C1 segment of cervical spinal cord (tissue), 14 donors: ENCODE measurements at places on chromosomes 5 and 9.

DNA sequence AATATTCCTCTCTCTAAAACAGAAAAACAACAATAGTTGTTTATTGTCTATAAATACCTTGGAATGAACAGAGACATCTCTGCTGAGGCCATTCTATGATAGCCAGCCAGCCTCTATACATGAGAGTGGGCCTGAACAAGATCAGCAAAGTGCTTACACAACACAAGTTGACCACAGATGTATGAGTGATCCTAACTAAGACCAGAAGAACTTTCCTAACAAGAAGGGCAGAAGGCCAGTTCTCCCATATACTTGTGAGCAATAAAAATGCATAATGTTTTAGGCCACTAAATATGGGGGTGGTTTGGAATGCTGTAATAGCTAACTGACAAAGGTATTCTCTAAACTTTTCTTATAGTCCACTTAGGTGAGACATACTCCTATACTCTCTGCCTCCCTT is 345.7 kb downstream of the SPATA31D1 start:
- DNase-seq: no peak

DNA sequence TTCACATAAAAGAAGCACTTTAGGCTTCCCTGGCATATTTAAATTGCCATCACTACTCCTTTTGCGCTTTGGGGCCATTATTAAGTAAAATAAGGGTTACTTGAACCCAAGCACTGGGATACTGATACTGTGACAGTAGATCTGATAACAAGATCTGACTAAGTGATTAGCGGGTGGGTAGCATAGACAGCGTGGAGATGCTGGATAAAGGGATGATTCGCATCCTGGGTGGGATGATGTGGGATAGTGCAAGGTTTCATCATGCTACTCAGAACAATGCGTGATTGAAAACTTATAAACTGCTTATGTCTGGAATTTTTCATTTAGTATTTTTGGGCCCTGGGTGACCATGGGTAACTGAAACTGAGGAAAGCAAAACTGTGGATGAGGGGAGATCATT is 75.1 kb downstream of the PTTG1 start:
- no peak for DNase-seq

DNA sequence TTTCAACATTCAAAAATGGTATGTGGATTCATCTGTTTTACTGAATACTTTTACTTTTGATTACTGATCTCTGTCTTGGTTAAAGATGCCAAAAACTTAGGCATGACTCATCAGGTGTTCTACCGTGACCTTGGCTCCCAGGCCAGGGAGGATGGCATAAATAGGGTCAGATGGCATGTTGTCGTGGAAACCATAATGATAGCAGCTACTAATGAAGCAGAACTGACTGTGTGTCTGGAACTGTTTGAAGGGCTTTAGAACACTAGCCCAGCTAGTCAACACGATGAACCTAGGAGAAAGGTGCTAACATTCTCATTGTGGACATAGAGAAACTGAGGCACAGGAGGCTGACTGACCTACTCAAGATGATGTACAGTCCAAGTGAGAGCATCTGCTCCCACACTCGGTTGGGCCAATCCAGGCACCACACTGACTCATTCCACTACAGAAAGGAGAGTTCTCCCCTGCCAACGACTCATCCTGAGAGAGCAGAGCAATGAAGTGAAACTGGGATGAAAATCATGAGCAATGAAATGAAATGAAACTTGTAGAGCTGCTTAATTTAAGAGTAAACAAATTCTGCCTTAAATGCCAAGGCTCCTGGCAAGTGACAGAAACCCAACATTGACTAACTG is 116.0 kb downstream of the TENT4A start:
- DNase-seq: no peak

- no peak for DNase-seq
Observed at GRCh38 chr9:38235244-38235643, 157.3 kb upstream of the ALDH1B1 start.

DNA sequence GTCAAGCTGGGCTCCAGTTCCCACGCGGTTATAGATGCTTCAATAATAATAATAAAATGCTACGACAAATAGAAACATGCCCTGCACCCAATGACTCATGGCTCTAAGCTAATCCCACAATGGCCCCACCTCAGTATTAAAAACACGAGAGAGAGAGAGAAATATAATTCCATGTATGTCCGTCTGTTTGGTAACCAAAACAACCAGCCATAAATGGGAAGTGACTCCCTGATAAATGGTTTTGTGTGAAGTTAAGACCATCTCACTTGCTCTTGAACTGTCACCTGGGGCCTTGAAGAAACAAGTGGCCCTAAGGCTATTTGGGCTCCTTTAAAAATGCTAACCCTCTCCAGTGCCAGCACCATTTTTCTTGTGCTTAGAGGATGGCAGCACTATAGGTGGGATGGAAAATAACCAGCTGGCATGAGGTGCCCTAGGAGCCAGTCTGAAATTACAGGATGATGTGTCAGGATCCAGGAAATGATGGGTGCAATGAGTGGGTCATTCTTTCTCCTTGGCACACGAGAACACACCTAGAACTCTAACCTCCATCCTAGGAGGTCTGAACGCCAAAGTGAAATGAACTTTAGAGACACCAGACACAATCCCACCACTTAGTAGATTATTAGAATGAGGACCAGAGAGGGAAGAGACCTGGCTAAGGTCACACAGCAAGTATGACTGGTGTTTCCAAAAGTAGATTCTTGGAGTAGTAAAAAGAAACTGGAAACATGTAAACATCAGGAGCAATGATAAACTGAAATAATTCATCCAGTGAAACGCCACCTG is 35.7 kb upstream of the ADRB2 start:
- no peak for DNase-seq

- no peak for DNase-seq
Observed at GRCh38 chr9:5587024-5587423, 41.9 kb upstream of the RIC1 start.

DNA sequence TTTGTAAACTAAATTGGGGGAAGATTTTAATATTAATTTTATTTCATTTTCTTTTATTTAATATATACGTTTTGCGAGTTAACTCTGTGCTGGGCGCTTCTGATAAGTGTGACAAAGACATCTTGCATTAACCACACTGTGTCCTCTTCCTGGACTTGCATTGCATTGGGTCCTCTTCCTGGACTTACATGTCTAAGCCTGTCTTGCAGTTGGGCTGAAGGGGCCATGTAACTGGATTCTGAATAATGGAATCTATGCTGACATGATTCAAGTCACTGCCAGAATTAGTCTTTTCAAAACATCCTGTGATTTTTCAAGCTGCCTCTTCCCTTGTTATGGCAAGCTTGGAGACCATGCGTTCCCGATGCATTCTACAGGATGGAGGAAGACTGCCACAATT is 122.6 kb downstream of the TRIM32 start:
- DNase-seq: no peak

GRCh38 chr5:169695919-169696490 is 58.9 kb downstream of the DOCK2 start:
- DNase-seq: no peak

GRCh38 chr5:67813877-67814539 is 401.5 kb upstream of the PIK3R1 start:
- DNase-seq: no peak

- DNase-seq: no peak
Observed at GRCh38 chr5:148457183-148457620, 73.4 kb downstream of the FBXO38 start.

DNA sequence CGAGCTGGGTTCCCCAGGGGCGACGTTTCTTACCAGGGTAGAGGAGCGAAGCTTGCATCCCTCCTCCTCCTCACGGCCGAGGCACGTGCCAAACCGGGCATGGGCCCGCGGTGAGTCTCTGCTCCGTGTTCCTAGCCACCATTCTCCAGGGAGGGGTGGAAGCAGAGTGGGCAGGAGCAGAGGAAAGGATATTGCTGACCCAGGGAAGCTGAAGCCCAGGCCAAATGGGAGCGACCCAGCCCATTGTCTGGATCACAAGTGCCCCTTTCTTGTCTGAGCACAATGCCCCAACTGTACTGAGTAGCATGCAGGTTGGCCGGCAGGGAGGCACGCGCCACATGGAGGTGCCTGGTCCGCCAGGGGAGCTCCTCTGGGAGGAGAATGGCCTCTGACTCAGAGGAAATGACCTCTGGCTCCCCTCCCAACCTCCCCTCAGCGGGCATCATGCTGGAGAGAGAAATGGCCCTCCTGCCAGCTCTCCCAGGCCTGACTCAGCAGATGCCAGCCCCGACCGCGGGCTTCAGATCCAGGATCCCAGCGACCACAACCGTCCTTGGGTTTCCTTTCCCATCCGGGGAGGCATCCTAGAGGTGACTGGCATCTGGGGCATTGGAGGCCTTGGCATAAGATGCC is 1.1 kb downstream of the PRR7 start:
- DNase-seq: peak; percentile 71

GRCh38 chr9:17653947-17654465 is 75.1 kb downstream of the SH3GL2 start:
- no peak for DNase-seq

DNA sequence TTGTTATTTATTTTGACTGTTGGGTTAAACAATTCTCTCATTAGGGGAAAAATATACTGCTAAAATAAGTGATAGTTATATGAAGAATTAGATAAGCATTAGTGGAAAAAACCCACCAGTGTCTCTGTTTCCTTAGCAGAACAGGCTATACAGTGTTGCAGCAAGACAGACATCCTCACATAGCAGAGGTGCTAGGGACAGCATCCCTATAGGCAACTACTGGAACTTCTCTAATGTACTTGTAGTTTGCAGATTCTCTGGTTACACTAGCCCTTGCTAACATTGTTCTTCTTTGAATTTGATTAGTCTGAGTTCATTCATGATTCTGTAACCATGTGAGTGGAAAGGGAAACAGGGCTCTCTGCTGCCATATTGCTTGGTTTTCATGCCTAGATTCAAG is 661.8 kb upstream of the RGMB start:
- DNase-seq: no peak

GRCh38 chr5:128646176-128646575 is 108.1 kb upstream of the FBN2 start:
- DNase-seq: no peak

DNA sequence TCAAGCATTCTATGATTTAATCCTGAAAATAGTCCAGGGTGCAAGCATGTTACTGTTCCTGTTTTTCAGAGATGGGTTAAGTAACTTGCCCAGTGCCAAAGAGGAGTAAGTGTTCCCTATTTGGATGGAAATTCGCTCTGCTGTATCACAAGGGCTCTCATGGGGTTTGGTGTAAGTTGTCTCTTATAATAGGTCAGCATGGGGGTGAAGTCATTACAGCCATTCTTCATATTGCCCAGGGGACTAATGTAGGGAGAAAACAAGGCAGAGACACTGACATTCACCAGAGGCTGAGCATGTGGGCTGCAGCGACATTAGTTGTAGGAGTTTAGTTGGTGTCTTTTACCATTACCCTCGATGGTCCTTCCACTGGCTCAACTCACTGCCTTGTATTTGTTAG is 142.1 kb upstream of the GLRA1 start:
- no peak for DNase-seq

DNA sequence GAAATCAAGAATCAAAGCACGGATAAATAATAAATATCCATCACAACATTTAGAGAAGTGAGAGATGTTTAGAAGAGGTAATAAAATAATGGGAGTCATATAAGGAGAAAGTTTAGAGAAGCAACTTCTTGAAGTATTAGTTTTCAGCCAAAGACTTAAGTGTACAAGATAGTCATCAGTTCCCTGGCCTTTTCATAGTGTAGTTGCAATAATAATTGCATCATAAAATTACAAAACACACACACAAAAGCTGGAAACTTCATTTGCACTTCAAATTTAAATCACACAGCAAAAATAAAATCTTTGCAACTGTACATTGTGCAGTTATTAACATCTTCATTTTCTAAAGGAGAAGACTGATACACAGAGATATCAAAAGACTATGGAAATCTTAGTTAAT is 319.1 kb upstream of the RGMB start:
- no peak for DNase-seq
